Neural progenitor cell (in vitro differentiated cells): ENCODE measurements at places on chromosomes 5 and 9. TPM values are rescaled to one million over a fixed set of nuclear protein-coding genes. Genes with fewer than 3 reads are reported as not detected.

DNA sequence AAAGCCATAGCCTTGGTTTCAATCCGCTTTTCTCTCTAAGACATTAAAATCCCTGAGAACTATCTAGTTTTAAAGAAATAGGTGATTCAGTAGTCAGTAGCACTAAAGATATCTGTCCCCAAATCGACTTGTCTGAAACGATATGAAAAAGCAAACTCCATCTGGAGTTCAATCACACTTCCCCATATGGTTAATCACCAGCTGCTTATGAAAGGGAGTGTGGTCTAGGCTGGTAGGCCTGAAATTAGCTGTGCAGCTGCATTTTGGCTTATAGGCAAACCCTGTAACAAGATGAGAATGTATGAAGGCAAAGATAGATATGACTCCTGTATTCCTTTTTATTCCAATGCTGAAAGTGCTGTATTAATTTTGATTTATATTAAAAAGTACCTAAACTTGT, 65.9 kb downstream of the DMRTA1 start:
- H3K4me1 ChIP-seq = no peaks in the 10 kb centered on the region
- DNase-seq = no peak
- H3K27me3 ChIP-seq = no peaks in the 10 kb centered on the region

REEP2 gene
- total RNA-seq = 17.4 and 56.3 TPM in 2 replicates

DNA sequence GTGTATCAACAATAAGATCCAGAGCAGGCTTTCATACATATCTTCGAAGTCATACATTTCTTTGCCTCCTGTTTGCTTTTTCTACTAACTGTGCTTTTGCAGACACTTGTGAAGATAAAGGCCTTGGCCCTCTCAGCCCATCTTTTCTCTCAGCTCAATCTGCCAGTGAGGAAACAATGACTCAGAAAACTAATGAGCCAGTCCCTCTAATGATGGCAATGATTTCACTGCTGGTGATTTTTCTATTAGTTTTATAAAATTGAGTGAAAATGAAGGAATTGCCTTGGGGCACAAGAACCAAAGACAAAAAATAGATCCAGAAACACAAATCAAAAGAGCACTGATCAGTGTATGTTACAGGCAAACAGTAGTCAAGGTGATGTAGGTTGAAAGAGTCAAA, 167.7 kb upstream of the PPP2R2B start:
- H3K27me3 ChIP-seq = no peaks in the 10 kb centered on the region
- no peak for DNase-seq
- no peaks in the 10 kb centered on the region for H3K36me3 ChIP-seq
- H3K27ac ChIP-seq = no peak overlapping the region
- no peak overlapping the region for H3K4me3 ChIP-seq
- no peaks in the 10 kb centered on the region for H3K4me1 ChIP-seq

SPATA31A3 gene
- total RNA-seq = not detected in 2 replicates
